ENCODE measurements at places on chromosomes 12 and 14. TPM values are rescaled to one million over a fixed set of nuclear protein-coding genes. Genes with fewer than 3 reads are reported as not detected.

TROAP gene
- 46.4 TPM for total RNA-seq

RD3L gene
- not detected for total RNA-seq

KCNJ8 gene
- total RNA-seq = 4.6 TPM

SRGAP1 gene
- 16.8 TPM for total RNA-seq

GSG1 gene
- total RNA-seq = 1.1 TPM

BICD1 gene
- total RNA-seq = 10.6 TPM

ACVRL1 gene
- 3.9 TPM for total RNA-seq

MYBPC1 gene
- total RNA-seq = not detected

MFAP5 gene
- 1.5 TPM for total RNA-seq

TMTC1 gene
- 4.6 TPM for total RNA-seq

RGS6 gene
- not detected for total RNA-seq

MYH7 gene
- total RNA-seq = not detected

GPR84 gene
- total RNA-seq = not detected

TC2N gene
- 0.16 TPM for total RNA-seq

ZDHHC22 gene
- total RNA-seq = not detected

PGF gene
- 2.8 TPM for total RNA-seq

PCNX1 gene
- 24.4 TPM for total RNA-seq

DHRS1 gene
- total RNA-seq = 19.7 TPM

ACOT4 gene
- 2.3 TPM for total RNA-seq

TUBA1B gene
- total RNA-seq = 4,423 TPM

TCL1B gene
- total RNA-seq = not detected

TTC9 gene
- 6.5 TPM for total RNA-seq
